ENCODE measurements at places on chromosomes 12 and 14. TPM values are rescaled to one million over a fixed set of nuclear protein-coding genes. Genes with fewer than 3 reads are reported as not detected.

Gene KLHL28
- total RNA-seq: 12.7 TPM

Gene KRT74
- total RNA-seq: not detected

Gene ADAM20
- 0.30 TPM for total RNA-seq

Gene PIWIL1
- total RNA-seq: not detected
